ENCODE measurements at places on chromosomes 6 and 20. TPM values are rescaled to one million over a fixed set of nuclear protein-coding genes. Genes with fewer than 3 reads are reported as not detected.

DNA sequence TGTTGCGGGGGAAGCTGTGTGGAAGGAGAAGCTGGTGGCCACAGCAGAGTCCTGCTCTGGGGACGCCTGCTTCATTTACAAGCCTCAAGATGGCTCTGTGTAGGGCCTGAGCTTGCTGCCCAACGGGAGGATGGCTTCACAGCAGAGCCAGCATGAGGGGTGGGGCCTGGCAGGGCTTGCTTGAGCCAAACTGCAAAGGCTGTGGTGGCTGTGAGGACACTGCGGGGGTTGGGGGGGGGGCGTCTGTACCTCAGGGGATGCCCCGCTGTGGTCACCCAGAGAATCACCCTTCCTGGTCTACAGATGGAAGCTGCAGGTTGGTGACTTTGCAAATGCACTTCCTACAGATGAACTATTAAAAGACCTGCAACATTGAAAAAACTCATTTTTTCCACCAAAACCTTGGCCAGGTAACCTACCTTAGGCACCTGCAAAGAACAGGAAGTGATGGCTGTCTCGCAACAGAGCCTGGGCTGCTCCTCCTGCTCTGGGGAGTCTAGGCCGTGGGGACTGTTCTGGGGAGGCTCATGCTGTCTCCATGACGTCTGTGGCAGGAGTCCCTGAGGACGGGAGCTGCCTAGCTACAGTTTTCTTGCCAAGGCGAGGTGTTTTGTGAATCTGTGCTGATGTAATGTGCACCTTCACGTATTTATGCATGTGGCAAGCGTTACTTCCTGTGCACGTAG is 7.3 kb downstream of the NPBWR2 start:
- no peak for DNase-seq

DNA sequence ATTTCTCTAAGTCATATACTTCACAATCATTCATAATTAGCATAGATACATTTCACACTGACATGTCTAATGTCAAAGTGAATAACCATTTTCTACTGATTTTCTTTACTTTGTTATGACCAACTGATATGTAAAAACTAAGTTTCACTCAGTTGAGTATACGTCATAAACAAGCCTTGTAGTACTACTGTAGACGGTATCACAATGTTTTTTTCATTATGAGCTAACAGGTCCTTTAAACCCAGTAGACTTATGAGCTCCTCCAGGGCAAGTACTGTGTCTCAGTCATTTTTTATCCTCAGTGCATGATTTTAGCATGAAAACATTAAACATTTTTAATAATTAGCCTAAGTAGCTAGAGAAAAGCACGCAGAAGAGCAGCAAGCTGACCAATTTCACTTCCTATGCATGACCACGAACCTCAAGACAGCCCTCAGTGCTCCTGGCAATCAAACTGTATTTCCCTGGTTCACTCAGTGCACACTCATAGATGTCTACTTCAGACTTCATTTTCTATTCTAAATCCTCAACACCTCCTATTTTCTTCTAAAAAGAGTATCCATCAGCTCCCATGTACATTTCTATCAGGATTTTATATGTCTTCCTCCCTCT is 32.0 kb upstream of the TFAP2D start:
- DNase-seq: no peak

The ZSCAN16 gene
- 1.7 TPM for total RNA-seq

DNA sequence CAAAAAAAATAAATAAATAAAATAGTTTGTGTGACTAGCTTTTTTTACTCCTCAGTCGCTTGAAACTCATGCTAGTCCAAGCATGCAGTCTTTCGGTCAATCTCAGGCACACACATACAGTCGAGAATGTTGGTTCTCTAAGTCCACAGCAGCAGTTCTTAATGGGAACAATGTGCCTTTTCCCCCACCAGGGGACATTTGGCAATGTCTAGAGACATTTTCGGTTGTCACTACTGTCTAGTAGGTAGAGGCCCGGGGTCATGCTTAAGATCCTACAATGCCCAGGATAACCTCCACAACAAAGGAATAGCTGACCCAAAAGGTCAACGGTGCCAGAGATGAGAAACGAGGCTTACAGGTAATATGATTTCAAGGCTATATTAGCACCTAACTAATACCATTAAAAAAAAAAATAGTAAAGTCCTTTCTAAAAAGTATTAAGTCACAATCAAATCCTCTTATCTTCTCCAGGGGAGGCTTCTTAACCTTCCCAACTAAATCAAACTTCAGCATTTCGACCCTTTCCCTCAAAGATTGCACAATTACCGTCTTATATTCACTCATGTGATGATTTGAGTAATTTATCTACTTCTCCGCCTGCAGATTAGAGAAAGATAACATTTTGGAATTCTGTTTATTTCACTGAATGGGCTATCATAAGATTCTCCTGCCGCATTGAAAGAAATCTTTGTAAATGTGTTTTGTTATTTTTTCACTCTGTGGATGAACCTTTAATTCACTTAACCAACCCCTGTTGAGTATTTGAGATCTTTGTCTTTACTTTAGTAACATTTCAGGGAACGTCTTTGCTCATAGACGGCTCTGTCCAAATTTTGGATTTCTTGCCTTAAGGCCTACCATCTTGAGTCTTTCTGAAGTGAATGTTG is 8.1 kb upstream of the SALL4 start:
- DNase-seq: no peak

The XKR7 gene
- not detected for total RNA-seq

GRCh38 chr20:8795404-8795803 is 273.5 kb upstream of the PLCB4 start:
- DNase-seq: no peak

The ERVFRD-1 gene
- total RNA-seq: 0.08 TPM

- no peak for DNase-seq
These were observed 406.7 kb downstream of the CD83 start for GRCh38 chr6:14524319-14524718.

- DNase-seq: no peak
These were observed 3.6 kb downstream of the TOP1 start for GRCh38 chr20:41032271-41032670.

DNA sequence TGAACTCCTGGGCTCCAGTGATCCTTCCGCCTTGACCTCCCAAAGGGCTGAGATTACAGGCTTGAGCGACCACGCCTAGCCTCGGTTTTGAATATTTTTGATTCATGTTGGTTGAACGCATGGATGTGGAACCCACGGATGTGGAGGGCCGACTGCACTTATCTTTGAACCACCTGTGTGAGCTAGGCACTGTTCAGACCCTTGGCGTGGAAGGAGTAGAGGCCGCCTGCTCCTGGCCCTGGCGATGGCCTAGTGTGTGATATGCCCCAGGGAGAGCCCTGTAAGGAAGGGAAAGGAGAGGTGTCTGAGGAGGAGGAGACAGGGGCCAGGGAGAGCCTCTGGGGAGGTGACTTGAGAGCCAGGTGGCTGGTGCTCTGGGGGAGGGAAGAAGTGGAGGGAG is 64.3 kb downstream of the BCAS4 start:
- DNase-seq: no peak

The GNRH2 gene
- total RNA-seq: 1.6 TPM

The TCF15 gene
- total RNA-seq: not detected

DNA sequence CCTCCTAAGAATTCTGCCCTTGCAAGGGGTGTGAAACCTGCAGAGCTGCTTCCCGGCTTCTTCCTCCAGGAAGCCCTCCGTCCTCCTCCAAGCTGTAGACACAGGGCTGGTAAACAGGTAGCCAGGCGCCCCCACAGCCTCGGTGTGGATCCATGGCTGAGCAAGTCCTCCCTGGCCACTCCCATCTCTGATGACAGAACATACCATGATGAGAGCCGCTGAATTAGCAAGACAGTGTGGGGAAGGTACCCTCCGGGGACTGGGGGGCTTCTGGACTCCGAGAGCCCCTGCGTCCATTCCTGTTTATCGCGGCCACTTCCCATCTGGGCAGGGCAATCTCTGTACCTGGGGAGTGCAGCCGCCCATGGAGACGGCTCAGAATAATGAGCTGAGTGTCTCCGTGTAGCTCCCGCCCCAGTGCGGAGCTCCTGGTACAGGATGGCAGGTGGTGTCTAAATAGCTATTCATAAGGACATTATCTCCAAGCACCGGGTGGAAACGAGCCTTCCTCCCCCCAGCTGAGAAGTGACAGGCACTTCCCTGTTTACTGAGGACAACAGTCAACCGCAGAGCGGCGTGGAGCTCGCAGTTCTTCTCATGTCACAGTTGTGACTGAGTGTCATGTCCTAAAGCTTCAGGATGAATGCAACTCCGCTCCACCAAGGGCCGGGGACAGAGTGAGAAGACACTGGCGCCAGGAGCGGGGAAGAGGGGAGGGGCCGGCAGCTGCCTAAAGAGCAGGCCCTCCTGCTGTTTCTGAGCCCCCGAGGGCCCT is 22.7 kb upstream of the NTSR1 start:
- no peak for DNase-seq

The LIME1 gene
- total RNA-seq: 122 TPM

GRCh38 chr20:24332956-24333355 is 136.5 kb upstream of the SYNDIG1 start:
- DNase-seq: no peak

The EDN1 gene
- total RNA-seq: 0.33 TPM

The SYNDIG1 gene
- not detected for total RNA-seq

DNA sequence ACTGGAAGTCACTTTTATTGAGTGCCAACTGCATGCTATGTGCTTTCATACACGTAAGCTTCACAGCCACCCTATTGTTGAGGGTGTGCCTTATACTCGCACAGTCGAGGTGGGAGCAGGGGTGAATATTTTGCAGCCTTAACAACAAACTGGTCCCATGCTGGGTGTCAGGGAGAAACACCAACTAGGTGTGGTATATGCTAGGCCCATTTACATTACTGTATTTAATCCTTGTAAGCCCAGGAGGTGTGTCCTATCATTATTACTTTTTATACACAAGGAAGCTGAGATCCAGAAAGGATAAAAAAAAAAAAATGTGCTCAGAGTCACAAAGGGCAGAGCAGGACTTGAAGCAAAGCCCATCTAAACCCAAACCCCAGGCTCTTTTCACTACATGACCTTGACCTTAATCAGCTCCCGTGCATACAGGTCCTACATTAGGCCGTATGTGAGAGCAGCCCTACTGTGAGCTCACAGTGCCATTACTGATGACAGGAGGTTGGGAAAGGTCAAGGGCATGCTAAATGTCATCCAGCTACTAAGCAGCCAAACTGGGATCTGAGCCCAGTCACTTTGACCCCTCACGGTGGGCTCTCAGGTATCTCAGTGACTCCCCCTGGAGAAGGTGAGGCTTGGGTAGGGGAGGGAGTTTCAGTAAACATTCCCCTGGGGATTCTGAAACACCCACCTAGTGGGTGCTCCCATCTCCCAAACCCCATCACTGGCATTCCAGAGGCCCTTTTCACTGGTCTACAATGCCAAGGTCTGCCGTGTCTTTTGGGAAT is 61.7 kb downstream of the BFSP1 start:
- DNase-seq: no peak

DNA sequence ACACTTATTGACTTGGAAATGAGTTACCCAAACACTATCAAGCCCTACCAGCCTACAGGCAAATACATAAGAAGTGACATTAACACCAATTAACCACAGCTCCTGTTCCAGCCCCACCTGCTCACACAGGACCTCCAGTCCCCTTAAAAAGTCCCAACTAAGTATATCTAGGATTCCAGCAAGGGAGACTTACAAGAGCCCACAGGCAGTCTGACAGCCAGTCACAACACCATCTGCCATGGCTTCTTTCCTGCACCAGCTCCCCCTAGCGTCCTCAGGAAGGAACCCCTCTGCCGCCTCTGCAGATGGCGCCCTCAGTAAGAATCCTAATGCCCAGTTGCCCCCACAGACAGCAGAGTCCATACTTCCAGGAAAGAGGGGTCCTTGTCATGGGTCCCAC is 122.1 kb downstream of the HIVEP2 start:
- DNase-seq: no peak

DNA sequence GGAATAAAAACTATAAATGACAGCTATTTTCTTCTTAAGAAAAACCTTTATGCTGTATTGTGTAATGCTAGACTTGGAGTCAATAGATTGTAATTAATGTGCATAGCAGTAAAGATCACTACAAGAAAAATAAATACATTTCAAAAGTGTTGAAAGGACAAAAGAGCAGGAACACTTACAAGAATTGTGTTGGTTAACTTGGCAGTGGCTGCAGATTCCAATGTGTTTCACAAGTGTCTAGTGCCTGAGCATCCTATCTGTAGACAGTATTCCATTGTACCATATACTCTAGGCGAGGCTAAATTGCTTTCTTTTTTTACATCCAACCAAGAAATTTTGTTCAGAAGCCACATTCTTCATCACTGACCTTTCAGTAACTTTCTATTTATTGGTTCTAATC is 924.1 kb downstream of the EPHA7 start:
- DNase-seq: no peak

DNA sequence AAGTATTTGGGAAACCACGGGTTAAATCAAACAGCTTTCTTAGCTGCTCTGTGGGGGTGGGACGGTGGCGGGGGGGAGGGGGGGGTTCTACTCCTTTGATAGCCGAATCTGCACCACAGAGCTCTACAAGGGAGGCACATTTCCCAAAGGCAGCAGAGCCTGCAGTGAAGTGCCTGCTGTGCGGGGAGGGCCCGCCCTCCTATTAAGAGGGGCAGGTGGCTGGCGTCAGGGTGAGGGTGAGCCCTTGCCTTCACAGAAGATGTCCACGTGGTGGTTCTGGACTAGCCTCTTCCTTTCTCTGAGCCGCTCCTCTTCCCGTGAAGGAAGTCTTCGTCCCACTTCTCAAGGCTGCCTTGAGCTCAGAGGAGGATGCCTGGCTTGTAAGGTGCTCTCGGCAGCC is 174.9 kb upstream of the THBS2 start:
- DNase-seq: no peak

DNA sequence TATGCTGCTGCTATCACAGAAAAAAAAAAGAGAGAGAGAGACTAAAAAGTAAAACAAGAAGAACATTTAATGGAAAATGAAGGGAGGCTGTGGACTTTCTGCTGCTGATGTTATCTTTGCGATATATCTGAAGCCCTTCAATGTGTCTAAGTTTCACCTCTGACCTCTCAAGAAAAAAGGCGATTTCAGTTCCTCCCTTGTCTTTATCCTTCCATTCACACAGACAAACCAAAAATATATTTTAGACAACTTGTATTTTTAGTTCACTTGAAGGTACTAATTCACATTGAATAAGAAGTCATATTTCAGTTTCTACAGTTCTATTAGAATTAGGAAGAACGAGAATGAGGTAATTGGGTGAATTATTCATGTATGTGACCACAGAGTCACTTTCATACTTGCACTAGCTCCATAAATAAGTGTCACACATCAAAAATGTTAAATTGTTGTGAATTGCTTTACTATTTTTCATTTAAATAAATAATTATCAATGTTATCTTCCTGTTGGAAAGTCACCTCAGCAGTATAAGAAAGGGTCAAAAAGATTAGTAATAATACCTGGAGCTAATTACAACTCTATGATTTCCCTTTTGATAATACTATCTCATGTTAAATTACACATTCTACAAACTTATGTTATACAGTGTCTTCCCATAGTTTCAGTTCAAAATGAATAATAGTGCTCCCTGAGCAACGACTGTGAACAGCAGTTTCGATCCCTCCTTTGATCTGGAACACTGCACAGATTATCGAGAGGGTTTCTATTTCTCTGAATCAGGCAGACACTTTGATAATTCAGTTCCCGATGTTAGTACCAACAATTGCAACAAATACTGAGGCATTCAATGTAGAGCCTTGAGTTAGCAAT is 85.2 kb upstream of the PLCB4 start:
- no peak for DNase-seq

The C20orf204 gene
- 0.68 TPM for total RNA-seq
